ENCODE measurements at places on chromosomes 1 and 21.

DNA sequence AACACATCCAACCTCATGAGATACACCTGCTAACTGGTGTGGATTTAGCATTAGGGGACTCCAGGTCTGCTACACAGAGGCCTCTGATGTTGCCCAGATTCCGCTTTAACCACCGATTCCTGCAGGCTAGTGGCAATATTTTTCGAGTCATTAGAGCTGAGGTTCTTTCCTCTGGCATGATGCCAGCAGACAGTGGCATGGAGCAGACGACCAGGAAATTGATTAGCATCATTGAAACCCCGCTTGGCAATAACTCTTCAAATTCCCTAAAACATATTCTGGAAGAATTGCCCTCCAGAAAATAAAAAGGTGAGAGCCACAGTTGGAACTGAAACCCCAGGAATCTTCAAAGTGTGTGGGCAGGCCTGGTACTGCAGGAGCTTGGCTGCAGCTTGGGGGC, 28.4 kb upstream of the ETV3 start:
- DNase-seq: no peak

- no peak for DNase-seq
Measured at GRCh38 chr1:168397806-168398205, 117.1 kb downstream of the TBX19 start.

DNA sequence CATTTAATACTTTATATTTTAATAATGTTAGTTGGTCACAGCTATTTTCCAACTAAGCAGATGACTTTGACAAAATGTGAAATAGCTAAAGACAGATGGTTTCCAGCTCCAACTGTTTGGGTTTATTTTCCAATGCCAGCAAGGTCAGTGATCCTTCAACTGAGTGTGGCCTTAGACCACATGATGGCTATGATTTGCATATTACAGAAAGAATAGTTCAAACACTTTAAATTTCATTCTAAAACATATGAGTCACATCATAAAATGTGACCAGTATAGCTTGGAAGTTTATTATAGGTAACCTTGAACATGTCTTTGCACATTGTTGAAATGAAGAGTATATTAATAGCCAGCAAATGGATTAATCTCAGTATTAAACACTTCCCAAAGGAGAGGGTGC, 454.0 kb upstream of the C1orf87 start:
- DNase-seq: no peak

DNA sequence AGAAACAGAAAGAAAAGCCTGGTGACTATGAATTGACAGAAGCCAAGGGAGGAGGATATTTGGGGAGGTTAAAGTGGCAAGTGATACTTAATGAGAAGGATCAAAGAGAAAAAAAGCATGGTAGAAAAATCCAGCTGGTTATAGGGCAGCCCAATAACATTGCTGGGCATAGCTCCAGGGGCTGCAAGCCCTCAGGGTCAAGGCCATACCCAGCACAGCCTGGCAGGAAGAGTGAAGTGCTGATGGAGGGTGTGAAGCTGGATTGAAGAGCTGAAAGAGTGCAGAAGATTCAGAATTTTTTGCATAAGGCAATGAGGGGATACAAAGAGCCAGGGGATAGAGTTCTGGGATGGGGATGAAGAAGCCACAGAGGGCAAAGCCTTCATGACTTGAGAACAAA, 8.0 kb upstream of the HSD11B1 start:
- no peak for DNase-seq

DNA sequence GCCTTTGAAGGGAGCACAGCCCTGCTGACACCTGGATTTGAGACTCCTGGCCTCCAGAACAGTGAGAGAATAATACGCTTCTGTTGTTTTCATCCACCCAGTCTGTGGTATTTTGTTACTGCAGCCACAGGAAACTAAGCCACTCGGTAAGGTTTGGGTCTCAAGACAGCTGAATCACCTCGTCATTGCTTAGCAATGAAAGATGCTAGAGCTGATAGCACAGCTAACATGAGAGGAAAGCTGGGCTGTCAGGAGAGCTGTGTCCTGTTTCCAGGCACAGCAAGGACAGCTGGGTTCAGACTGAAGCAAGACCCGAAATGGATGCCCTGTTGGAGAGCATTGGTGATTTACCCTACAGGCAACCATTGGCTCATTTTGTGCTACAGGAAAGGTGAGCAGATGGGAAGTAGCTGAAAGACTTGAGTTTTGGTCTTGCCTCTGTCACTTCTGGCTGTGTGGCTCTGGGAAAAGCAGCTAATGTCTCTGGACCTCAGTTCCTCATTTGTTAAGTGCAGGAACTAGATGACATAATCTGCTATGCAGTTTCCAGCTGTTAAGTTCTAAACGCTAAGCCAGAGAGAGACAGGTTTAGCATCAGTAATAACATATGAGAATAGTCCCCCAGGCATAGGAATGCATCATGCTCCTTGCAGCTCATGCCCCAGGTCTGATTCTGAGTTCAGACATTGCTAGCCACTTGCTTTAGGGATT, 58.0 kb downstream of the CLIC6 start:
- DNase-seq: no peak

- DNase-seq: no peak
Measured at GRCh38 chr1:184418652-184419349, 32.0 kb downstream of the C1orf21 start.

All from activated B cell treated with CpG ODN at 0.5 μM for 24 hours (primary cell).